ENCODE measurements at places on chromosomes 7 and 10.

DNA sequence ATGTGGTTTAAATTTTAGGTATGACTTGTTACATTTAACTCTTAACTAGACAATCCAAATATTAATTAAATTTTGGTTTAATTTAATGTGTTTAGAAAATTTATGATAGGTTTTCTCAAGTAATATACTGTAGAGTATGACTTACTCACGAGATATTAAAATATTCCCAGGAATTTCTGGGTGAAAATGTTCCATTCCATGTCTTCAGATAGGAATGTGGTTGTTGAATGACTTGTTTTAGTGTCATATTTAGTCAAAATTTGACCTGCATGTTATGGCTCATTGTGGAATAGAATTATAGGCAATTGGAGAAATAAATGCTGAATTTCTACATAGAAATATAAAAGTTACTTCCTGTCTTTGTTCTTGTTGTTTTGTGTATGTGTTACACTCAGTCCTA lies 46.7 kb downstream of the SHOC2 start:
- peak overlapping the region; percentile 7 for H3K27ac ChIP-seq
- H3K27me3 ChIP-seq = no peaks in the 10 kb centered on the region
- H3K4me1 ChIP-seq = no peaks in the 10 kb centered on the region

- no peaks in the 10 kb centered on the region for H3K27me3 ChIP-seq
- no peak for DNase-seq
- peaks cover 29% of the 10 kb centered on the region for H3K4me1 ChIP-seq
- H3K27ac ChIP-seq = peak overlapping the region; percentile 89
Measured at GRCh38 chr7:139725858-139726484, 51.8 kb downstream of the HIPK2 start.

DNA sequence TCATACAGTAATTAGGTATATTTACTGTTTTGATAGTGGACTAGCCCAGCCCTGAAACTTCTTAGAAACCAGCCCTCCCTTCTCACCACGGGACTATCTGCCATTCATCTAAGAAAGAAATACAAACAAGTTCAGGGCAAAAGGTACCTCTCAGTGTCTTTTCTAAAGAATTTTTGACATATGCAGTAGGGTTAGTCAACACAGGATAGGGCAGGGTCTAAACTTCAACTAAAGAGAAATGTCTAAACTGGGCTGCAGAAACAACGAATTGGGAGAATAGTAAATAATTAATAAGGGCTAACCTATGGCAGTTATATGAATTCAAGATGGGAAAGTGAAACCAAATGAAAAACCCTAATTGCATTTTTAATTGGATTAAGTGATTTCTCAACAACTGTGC lies 496.6 kb downstream of the INHBA start:
- no peak for DNase-seq
- no peak overlapping the region for H3K27ac ChIP-seq
- no peaks in the 10 kb centered on the region for H3K27me3 ChIP-seq
- H3K36me3 ChIP-seq = no peaks in the 10 kb centered on the region

- no peaks in the 10 kb centered on the region for H3K27me3 ChIP-seq
- H3K4me1 ChIP-seq = no peaks in the 10 kb centered on the region
- DNase-seq = no peak
Measured at GRCh38 chr7:157195868-157196267, 57.1 kb downstream of the UBE3C start.

- no peak overlapping the region for H3K4me3 ChIP-seq
- no peaks in the 10 kb centered on the region for H3K27me3 ChIP-seq
- H3K27ac ChIP-seq = no peak overlapping the region
- DNase-seq = no peak
Measured at GRCh38 chr10:128310971-128311658, 184.9 kb upstream of the MKI67 start.

DNA sequence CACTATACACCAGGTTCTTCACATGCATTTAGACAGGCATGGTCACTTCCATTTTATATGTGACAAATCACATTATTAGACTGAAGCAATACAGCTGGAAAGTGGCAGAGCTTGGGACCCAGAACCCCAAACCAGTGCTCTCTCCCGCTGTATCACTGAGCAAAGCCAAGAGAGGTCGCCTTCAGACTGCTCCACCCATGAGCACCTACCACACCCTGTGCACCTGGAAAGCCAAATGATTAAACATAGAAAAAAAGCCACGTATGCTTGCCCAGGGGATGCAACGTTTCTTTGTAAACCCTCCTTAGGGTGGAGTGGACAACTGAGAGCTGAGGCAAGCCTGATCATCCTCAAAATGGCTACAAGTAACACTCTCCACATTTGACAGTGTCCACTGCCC lies 72.5 kb downstream of the CCDC6 start:
- peaks cover 41% of the 10 kb centered on the region for H3K4me1 ChIP-seq
- H3K27me3 ChIP-seq = no peaks in the 10 kb centered on the region
- peaks cover 30% of the 10 kb centered on the region for H3K36me3 ChIP-seq
- peak overlapping the region; percentile 81 for H3K27ac ChIP-seq

DNA sequence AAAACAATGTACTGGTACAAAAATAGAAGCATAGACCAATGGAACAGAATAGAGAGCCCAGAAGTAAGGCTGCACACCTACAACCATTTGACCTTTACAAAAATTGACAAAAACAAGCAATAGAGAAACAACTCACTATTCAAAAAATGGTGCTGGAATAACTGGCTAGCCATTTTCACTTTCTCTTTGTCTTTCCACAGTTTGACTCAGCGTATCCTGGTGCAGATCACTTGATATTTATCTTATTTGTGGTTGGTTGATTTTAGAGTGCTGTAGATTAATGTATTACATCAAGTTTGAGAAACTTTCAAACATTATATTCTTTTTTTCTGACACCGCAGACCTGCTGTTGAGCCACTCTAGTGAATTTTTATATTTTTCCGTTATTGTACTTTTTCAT lies 381.4 kb downstream of the DGKB start:
- no peaks in the 10 kb centered on the region for H3K27me3 ChIP-seq
- H3K27ac ChIP-seq = no peak overlapping the region
- DNase-seq = no peak
- H3K4me3 ChIP-seq = no peak overlapping the region

GRCh38 chr7:94409200-94409948 lies 14.7 kb downstream of the COL1A2 start:
- no peak for DNase-seq
- no peaks in the 10 kb centered on the region for H3K36me3 ChIP-seq
- H3K27ac ChIP-seq = no peak overlapping the region
- no peaks in the 10 kb centered on the region for H3K27me3 ChIP-seq

- no peaks in the 10 kb centered on the region for H3K4me1 ChIP-seq
- no peak overlapping the region for H3K27ac ChIP-seq
- no peak overlapping the region for H3K4me3 ChIP-seq
- H3K36me3 ChIP-seq = no peaks in the 10 kb centered on the region
- DNase-seq = no peak
Measured at GRCh38 chr10:60148266-60148840, 241.3 kb downstream of the ANK3 start.

- H3K27me3 ChIP-seq = no peaks in the 10 kb centered on the region
- no peak overlapping the region for H3K27ac ChIP-seq
- no peak overlapping the region for H3K4me3 ChIP-seq
- peaks cover 29% of the 10 kb centered on the region for H3K4me1 ChIP-seq
- H3K36me3 ChIP-seq = no peaks in the 10 kb centered on the region
Measured at GRCh38 chr7:33044401-33044718, 18.2 kb downstream of the NT5C3A start.

- H3K4me1 ChIP-seq = peaks cover 9% of the 10 kb centered on the region
- no peak overlapping the region for H3K4me3 ChIP-seq
- H3K27ac ChIP-seq = no peak overlapping the region
Measured at GRCh38 chr7:158612546-158612945, 24.9 kb upstream of the PTPRN2 start.

DNA sequence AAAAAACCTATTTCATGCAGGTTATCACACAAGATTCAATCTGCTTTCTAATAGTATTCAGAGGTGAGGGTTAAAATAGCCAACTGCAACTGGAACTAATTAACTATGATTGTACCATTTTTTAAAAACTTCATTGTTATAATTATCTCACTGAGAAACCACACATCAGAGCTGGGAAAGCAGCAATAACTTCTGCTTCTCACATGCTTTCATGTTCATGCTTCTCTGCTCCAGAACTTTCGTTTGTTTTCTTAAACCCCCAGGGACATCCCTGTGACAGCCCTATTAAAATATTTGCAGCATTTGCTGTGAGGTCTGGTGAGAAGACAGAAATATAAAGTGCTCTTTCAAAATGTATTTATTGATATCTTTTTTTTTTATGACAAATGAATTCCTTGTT lies 389.0 kb upstream of the SORCS1 start:
- no peak overlapping the region for H3K4me3 ChIP-seq
- H3K4me1 ChIP-seq = peaks cover 21% of the 10 kb centered on the region
- no peaks in the 10 kb centered on the region for H3K27me3 ChIP-seq
- no peaks in the 10 kb centered on the region for H3K36me3 ChIP-seq

- no peak overlapping the region for H3K4me3 ChIP-seq
- no peaks in the 10 kb centered on the region for H3K27me3 ChIP-seq
- no peaks in the 10 kb centered on the region for H3K36me3 ChIP-seq
Measured at GRCh38 chr10:77245953-77246352, 391.7 kb downstream of the KCNMA1 start.

DNA sequence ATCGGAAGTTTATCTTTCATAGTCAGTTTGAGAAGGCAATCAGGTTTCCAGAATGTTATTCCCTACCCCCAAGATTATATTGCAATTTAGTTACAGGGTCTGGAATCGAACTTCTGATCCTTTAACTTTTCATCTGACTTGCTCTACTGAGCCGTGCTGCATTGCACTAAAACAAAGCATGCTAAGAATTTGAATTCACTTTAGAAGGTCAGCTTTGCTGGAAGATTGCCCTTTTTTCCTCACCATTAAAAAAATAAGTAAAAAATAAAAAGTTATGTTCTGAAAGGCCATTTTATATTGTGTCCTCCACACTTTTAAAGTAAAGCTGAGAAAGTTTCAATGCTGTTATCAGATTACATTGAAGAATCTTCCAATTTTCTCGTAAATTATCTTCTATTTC lies 388.8 kb upstream of the PHF14 start:
- no peaks in the 10 kb centered on the region for H3K27me3 ChIP-seq
- H3K36me3 ChIP-seq = no peaks in the 10 kb centered on the region
- H3K4me1 ChIP-seq = no peaks in the 10 kb centered on the region
- H3K27ac ChIP-seq = no peak overlapping the region
- no peak overlapping the region for H3K4me3 ChIP-seq

- H3K27me3 ChIP-seq = no peaks in the 10 kb centered on the region
- peak overlapping the region; percentile 29 for H3K4me3 ChIP-seq
- H3K36me3 ChIP-seq = peaks cover 1% of the 10 kb centered on the region
- H3K4me1 ChIP-seq = peaks cover 75% of the 10 kb centered on the region
- H3K27ac ChIP-seq = peak overlapping the region; percentile 96
Measured at GRCh38 chr7:131057794-131058070, 269.9 kb upstream of the MKLN1 start.

- no peaks in the 10 kb centered on the region for H3K27me3 ChIP-seq
- no peak overlapping the region for H3K4me3 ChIP-seq
- H3K27ac ChIP-seq = no peak overlapping the region
- peaks cover 6% of the 10 kb centered on the region for H3K36me3 ChIP-seq
Measured at GRCh38 chr7:133629701-133630100, 376.8 kb downstream of the EXOC4 start.

DNA sequence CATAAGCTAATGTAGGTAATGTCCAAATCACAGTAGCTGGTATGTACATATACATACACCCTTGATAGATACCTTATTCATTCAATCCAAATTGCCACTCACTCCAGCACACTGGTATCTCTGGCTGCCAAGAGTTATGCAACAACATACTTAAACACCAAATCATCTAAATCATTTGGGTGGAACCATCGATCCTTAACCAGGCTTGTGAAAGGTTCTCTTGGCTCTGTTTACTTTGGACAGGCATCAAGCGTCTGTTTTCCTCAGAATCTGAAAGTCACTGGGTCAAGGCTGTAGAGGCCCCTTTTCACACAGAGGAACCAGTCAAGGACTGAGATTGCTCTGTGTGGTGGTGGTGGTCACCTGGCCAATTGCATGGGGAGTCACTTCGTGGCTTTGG lies 24.6 kb downstream of the JAZF1 start:
- no peaks in the 10 kb centered on the region for H3K27me3 ChIP-seq
- H3K4me1 ChIP-seq = peaks cover 98% of the 10 kb centered on the region
- H3K4me3 ChIP-seq = no peak overlapping the region
- DNase-seq = no peak
- no peaks in the 10 kb centered on the region for H3K36me3 ChIP-seq
- H3K27ac ChIP-seq = peak overlapping the region; percentile 71

GRCh38 chr10:70815504-70816219 lies at the start of gene SGPL1:
SGPL1 (plus strand) TSS chr10:70815948; CDS start chr10:70816854, 906 bp downstream.
- peak within 1 kb of the TSS; percentile 62 for H3K4me3 ChIP-seq
- H3K27me3 ChIP-seq = no peaks in the 10 kb centered on the region
- peak within 1 kb of the TSS; percentile 53 for H3K27ac ChIP-seq
- H3K4me1 ChIP-seq = peaks cover 7% of the 10 kb centered on the region
- no peaks in the 10 kb centered on the region for H3K36me3 ChIP-seq

DNA sequence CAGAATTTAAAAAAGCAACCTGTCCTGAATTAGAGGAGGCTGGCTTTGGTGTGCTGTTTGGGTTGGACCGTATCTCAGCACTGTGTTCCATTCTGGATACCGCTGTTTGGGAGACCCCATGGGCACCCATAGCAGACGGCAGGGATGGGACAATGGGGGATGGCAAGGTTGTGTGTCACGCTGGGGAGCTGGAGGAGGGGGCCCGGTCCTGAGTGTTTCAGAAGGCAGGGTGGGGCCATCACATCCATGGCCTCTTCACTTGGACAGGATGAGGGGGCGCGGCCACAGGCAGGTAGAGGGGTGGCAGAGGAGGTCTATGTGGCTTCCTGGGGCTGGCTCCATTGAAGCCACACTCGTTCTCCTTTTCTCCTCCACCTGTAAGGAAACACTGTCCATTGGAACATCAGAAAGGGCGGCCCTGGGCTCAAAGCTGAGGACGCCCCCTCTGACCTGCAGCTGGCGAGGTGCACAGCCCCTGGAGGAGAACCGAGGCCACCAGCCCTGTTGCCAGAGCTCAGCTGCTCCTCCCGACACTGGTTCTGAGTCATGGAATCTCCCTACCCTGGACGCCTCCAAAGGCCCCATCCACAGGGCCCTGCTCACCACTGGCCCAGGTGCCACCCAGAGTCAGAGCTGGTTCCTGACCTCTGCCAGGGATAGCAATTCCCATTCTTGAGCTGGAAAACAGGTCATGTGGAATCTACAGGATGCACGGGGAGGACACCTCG lies 587.3 kb downstream of the DNAJB6 start:
- DNase-seq = no peak
- H3K4me3 ChIP-seq = no peak overlapping the region
- peaks cover 4% of the 10 kb centered on the region for H3K27me3 ChIP-seq
- H3K27ac ChIP-seq = no peak overlapping the region

GRCh38 chr7:33563651-33564050 lies 341.7 kb upstream of the BMPER start:
- no peaks in the 10 kb centered on the region for H3K4me1 ChIP-seq
- no peak overlapping the region for H3K27ac ChIP-seq
- H3K4me3 ChIP-seq = no peak overlapping the region
- no peaks in the 10 kb centered on the region for H3K36me3 ChIP-seq

- H3K36me3 ChIP-seq = no peaks in the 10 kb centered on the region
- no peak overlapping the region for H3K27ac ChIP-seq
- DNase-seq = no peak
- H3K4me3 ChIP-seq = no peak overlapping the region
Measured at GRCh38 chr7:132240262-132240661, 336.0 kb downstream of the PLXNA4 start.
